ENCODE measurements at places on chromosomes 3 and 15. TPM values are rescaled to one million over a fixed set of nuclear protein-coding genes. Genes with fewer than 3 reads are reported as not detected.

DNA sequence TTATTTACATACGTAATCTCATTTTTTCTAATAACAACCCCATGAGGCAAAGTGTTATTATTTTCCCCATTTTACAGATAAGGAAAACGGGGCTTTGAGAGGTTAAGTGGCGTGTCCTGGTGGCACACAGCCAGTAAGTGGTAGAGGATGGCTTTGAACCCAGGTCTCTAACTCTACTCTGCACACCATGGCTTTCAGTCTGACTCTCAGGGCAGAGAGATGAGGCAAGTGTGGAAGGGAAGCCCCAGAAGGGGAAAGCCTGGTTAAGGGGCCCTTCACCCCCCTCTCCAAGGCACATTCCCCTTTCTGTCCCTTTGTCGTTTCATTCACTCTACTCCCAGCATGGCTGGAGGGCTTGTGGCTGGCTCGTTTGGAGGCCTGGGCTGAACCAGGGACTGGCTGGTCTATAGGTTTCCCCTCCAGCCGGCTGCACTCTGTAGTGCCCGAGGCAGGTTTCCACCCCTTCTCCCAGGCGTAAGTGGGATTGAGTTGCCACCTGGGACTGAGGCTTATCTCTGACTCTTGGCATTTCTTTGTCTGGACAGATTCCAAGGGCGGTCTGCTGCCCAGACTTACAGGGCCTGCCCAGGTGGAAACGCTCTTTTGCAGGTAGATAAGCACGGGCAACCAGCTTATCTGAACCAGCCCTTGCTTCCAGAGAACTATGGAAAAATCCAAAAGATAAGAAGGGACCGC is 12.1 kb downstream of the SEMA4B start:
- H3K27ac ChIP-seq, result no peak overlapping the region
- H3K4me1 ChIP-seq, result no peaks in the 10 kb centered on the region
- no peak overlapping the region for H3K4me3 ChIP-seq

The FNDC3B gene
- total RNA-seq, result 150 TPM

The ECE2 gene
- total RNA-seq, result not detected

The HCN4 gene
- total RNA-seq, result 1.0 TPM
